Fibroblast of skin of right quadriceps (primary cell): ENCODE measurements at places on chromosomes 3 and 15.
A peak's percentile ranks its signal among the peaks of the same experiment; 100 is the strongest.

GRCh38 chr15:85622221-85622831 lies 172.4 kb downstream of the KLHL25 start:
- peak; percentile 83 for DNase-seq

- DNase-seq, result peak; percentile 40
Observed at GRCh38 chr3:173690542-173691180, 293.1 kb downstream of the NLGN1 start.

DNA sequence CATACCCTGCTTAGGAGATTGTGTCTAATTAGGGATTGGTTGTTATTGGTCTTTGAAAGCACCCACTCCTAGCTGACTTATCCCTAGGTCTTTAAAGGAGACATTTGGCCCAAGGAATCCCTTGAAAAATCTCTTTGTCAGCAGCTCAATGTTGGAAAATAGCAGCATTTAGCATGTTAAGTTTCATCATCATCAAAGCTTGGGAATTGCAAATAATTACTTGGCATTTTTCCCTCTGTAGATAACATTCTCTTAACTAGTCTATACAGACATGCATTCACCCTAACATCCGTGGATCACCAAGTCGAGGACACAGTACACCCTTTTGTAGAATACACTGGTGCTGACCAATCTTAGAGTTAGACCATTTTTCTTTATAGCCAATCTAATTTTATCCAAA lies 332.2 kb downstream of the AGBL1 start:
- no peak for DNase-seq

GRCh38 chr3:156448300-156448699 lies 106.6 kb downstream of the SSR3 start:
- DNase-seq, result peak; percentile 23

GRCh38 chr3:69235882-69236281 lies 113.5 kb upstream of the LMOD3 start:
- no peak for DNase-seq

DNA sequence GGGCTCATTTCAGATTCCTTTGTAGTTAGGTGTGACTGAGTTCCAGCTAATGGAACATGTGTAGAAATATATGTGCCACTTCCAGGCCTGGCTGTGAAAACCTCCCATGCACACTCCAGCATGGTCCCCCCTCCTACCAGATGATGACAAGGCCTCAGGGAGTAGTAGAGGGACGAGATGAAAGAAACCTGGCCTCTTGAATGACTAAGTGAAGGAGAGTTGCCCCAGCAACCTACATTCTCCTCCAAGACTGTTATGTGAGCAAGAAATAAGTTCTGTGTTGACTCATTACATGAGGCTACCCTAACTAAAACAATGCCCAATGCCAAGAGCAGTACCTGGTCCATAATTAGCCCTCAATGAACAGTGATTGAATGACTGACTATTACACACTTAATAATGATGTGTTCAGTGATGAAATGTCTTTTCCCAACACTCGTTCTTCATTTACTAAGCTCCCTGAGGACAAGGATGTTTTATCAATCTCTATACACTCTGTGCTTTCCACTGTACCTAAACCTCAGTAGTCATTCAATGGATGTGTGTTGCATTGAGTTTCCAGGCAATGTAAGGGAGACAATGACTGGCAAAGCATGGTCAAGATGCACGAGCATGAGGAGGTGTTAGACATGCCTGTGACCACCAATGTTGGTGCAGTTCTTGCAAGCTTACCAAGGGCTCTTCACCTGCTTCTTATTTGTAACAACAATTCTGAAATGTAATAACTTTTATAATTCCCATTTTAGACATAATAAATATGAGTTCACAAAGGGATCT lies 62.0 kb upstream of the BCL6 start:
- peak; percentile 68 for DNase-seq

DNA sequence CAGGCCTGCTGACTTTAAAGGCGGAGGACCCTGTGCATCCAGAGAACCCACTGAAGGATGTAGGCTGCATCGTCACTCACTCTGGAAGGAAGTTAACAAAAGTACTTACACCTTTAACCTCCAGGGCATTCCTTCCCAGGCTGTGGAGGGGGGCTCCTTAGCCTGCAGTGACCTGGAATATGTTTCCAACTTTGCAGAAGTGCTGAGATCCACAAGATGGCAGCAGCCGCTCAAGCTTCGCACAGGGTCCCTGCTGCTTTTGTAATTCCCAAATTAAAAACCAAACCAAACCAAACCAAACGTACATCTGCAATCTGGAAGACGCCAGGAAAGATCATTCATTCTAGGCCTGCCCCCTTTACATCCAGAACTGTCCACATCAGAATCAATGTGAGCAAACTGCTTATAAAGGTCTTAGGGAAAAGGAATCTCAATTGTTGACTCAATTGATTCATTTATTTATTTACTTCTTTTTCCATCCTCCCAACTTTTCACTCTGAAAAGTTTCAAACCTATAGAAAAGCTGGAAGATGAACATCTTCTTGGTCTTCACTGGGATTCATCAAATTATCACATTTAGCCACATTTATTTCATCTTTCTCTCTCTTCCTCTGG lies 70.5 kb upstream of the KLHL25 start:
- peak; percentile 34 for DNase-seq

GRCh38 chr3:106842151-106842550 lies 535.1 kb upstream of the CCDC54 start:
- DNase-seq, result no peak

DNA sequence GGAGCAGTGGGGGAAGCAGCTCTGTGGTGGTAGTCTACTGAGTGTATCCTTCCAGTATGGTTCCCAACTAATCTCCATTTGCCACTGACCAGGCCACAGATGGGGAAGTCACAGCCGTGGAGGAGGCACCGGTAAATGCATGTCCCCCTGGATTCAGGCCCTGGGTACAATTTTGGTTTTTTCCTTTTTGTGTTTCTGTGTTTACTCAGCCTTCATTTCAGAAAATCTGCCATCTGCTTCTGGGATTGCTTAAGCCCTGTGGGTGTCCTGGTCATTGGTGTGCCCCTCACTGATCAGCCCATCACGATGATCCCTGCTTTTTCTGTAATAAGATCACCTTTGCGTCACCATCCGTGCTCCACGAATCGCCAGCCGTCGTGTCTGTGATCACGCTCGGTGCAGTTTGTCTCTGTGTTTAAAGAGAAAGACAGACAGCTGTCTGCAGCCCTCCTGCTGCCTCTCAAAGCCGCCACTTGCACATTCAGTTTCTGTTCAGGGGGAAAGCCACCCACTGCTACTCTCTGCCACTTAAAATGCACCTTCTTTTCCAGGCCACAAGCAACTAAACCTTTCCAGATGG lies 68.9 kb downstream of the DNASE1L3 start:
- DNase-seq, result no peak

DNA sequence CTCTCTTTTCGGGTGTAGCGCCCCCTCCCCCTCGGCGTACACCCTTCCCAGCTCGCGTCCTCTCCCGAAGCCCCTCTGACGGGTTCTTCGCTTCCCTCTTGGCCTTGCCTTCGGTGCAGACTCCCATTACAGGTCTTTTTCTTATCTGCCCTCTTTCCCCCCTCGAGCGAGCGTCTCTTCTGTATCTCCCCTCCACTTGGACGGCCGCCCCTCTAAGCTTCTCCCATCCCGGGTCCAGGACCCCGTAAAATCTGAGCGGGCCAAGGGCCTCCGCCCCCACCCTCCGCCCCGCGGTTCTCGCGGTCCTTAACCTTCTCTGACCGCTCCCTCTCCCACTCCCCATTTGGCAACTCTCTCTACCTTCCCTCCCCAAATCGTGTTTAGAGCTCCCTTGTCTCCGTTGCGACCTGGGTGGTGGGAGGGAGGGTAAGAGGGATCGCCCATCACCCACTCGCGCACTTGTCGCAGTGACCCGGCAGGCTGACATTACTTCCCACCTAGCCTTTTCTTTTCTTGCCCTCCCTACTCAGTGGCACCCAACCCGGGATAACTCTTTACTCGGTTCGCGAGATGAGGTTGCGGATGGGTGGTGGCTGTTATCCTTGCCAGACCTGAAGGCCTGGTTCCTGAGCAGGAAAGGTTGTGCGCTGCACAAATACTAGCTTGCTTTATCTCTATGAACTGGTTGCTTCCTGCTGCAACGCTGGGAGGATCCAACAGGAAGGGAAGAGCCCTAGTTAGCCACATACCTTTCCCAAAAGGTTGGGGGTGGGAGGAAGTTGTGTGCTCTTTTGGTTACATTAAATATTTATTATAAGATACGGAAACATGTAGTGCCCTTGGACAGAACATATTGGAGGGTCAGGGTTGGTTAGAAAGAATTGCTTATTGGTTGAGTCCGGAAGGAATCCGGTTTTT lies 922 bp downstream of the RAB11A start:
- DNase-seq, result peak; percentile 26

DNA sequence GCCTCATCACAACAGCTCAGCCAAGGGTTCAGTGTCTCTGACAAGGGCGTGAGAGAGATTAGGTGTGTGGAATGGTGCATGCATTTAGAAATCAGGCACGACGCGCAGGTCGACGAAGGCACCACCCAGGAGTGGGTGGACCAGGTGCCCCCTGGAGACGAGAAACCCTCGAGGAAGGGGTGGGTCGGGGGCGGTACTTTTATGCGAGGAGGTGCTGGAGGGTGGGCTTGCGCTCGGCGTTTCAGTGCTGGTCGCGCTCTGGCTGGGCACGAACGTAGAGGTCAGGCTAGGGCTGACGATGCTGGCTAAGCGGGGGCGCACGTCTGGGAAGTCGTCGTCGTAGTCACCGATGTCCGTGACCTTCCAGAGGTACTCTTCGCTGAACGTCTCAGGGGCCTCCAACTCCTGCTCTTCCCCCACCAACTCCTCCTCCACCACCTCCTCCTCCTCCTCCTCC lies 393 bp downstream of the ERICH6 start:
- no peak for DNase-seq

DNA sequence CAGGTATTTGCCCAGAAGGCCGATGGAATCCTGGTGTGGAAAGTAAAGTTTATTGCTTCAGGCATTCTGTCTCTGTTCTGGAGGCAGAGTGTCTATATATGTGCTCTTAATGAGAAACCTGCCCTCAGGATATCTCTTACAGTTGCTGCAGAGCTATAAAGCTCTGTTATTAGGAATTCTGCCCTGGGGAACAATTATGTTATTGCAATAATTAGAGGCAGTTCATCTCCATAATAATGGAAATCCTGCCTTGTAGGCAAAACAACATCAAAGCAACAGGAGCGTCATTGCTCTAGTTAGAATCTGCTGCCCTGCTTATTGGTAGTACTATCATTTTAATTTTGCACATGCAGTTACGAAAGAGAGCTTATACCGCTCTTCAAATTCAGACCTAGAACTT lies 175.6 kb downstream of the IL5RA start:
- DNase-seq, result no peak

DNA sequence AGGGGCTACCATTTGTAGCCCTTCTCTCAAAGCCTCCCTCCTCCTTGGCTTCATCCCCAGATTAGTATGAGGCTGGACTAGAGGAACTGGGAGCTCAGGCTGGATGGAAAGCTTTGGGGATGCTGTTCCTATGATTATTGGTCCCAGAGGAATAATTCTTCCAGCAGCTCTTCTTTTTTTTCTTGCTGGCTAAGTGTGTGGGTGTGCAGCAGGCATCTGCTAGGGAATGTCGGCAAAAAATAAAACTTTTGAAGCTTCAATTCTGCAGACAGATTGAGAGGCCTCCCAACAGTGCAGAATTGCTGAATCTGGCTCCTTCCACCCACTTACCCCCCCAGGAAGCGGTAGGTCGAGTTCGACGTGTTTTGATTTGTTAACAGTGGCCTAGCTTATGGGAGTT lies 138.5 kb upstream of the ANKRD28 start:
- DNase-seq, result peak; percentile 70

DNA sequence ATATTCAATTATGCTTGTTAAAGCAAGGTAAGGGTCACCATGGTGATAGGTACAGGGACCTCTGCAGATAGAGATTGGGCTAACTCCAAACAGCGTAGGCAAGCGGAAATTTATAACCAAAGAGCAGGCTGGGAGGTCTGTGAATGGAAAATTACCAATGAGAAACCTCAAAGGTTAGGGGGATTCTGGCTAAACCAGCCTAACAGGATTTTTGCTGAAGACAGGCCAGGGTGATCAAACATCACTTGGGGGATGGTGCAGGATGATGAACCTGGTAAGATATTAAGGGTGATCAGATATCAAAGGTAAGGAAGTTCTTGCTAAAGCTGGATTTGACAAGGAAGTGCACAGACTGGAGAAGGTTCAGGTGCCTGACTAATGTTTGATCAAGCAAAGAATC lies 35.3 kb upstream of the SNRPN start:
- DNase-seq, result no peak

- no peak for DNase-seq
Observed at GRCh38 chr3:186691676-186692075, 25.5 kb upstream of the KNG1 start.

DNA sequence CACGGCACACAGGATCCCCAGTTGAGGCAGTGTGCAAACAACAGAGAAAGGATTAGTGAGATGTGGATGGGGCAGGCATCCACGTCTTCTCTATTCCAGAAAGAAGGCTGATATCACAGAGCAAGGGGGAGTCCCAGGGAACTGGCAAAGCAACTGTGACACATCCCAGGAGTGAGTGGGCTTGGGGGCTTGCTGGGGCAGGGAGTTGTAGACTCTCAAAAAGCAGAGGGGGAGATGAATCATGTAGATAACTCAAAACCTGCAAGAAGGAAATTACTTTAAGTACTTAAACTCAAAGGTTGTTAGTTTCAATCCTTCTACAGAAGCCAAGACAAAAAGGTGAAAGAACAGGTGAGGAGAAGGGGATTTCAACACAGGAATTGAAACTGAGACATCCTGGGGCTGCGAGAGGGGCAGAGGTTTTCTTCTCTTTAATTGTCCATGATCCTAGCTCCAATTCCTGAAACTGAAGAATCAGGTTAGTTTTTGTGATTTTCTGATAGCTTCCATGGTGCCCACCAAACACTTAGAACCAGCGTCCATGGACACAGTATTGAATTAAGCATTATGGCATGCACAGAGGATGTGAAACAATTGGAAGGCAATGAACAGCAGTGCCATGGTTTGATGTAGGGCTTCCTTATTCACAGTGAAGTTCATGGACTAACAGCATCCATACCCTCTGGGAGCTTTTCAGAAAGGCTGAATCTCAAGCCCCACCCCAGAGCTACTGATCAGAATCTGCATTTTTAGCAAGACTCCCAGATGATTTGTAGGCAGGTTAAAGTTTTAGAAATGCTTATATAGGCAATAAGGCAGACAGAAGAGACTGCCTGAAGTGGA lies 52.0 kb downstream of the CCR3 start:
- no peak for DNase-seq

- no peak for DNase-seq
Observed at GRCh38 chr3:168501570-168501969, 405.8 kb upstream of the GOLIM4 start.

DNA sequence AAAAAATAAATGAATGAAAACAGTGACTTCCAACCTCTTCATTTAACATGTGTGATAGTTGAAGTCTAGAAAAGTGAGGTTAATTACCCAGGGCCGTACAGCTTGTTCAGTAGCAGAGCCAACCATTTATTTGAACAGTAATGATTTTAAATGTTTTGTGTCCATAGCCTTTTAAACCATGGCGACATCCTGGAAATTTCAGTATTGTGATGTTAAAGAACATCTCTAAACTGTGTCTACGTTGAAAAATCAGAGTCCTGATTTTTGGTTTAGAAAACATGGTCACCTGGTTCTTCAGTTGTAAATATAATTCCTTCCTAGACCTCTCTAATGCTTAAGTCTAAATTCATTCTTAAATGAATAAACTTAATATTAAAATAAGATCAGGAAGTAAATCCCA lies 14.2 kb downstream of the LPP start:
- DNase-seq, result no peak
